ENCODE measurements at places on chromosomes 13 and 19. TPM values are rescaled to one million over a fixed set of nuclear protein-coding genes. Genes with fewer than 3 reads are reported as not detected.

The HSPBP1 gene
- 31.0 TPM for total RNA-seq

The PALM gene
- total RNA-seq: 30.2 TPM

The RASGRP4 gene
- 5.3 TPM for total RNA-seq

The TMEM272 gene
- total RNA-seq: 0.13 TPM

The USHBP1 gene
- 9.2 TPM for total RNA-seq

The HSD17B14 gene
- 10.1 TPM for total RNA-seq

The KIR2DL1 gene
- total RNA-seq: 0.47 TPM

The AKT1S1 gene
- total RNA-seq: 39.3 TPM

The CEACAM1 gene
- total RNA-seq: 12.4 TPM

The TEX29 gene
- total RNA-seq: 0.35 TPM

The SLC7A9 gene
- 0.35 TPM for total RNA-seq

The KLK15 gene
- not detected for total RNA-seq

The PSG5 gene
- total RNA-seq: not detected

The ZNF135 gene
- 3.3 TPM for total RNA-seq

The ACP7 gene
- not detected for total RNA-seq

The DCUN1D2 gene
- 10.3 TPM for total RNA-seq

The C1QTNF9 gene
- 0.18 TPM for total RNA-seq

The TUBB4A gene
- total RNA-seq: 0.35 TPM

The ZNF525 gene
- total RNA-seq: 11.7 TPM
